Lung microvascular endothelial cell (primary cell): ENCODE measurements at places on chromosomes 12 and 14. TPM values are rescaled to one million over a fixed set of nuclear protein-coding genes. Genes with fewer than 3 reads are reported as not detected.

DNA sequence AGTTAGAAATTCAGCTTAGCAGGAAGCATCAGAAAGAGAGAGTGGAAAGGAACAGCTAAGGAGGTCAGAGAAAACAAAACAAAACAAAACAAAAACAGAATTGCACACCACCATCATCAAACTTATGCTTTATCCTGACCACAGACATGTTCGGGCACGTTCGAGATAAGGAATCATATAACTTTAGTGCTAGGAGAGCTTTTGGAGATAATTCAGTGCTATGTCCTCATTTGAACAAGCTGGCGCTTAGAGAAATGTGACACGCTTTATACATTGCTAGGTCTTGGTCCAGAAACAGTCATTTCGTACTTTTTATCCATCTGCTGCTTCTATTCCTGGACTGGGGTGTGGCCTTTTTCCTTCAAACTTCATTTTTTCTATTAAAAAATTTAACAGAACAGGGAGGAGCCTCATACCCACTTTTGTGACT is 213.1 kb downstream of the PTPRO start:
- no peak for DNase-seq

DNA sequence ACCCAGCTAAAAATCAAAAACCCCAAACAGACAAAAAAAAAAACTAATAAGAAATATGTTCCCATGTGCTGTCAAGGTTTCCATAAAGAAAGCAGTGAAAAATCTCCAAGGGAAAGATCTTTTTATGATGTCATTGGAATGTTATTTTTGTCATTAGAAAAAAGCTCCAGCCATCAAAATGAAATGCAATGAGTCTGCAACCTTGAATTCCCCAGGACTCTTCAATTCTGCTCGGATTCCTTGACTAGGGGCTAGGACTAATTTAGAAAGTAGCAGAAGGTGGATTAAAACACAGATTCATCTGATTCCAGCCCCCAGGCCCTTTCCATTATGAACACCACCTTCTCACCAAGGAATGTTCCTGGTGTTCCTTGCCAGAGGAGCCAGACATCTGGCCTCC is 6.0 kb upstream of the PCNX1 start:
- no peak for DNase-seq

- DNase-seq: no peak
Measured at GRCh38 chr12:120332041-120332440, 4.5 kb upstream of the PLA2G1B start.

DNA sequence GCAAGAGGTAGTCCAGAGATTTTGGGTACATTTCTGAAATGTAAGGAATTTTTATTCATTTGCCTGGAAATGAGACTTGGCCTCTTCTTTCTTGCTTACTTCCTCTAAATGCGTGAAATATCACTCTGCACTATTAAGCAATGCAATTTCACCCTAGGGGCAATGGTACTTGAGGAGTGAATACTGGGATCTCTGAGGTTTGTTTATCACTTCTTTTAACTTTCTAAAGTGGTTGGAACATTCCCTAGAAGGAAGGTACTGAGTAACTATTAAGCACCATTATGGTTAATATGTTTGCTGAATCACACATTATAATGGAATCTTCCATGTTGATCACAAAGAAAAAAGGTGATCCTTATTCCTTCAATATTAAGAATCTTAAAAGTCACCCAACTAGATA is 120.9 kb upstream of the CAND1 start:
- DNase-seq: no peak

DNA sequence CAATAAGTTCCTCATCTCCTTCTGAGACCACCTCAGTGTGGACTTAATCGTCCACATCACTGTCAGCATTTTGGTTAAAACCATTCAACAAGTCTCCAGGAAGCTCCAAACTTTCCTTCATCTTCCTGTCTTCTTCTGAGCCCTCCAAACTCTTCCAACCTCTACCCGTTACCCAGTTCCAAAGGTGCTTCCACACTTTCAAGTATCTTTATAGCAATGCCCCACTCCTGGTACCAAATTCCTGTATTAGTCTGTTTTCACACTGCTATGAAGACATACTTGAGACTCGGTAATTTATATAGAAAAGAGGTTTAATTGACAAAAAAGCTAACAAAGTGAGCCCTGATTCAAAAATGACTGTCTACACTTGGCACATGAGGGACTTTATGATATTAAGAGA is 22.8 kb downstream of the EMP1 start:
- no peak for DNase-seq

DNA sequence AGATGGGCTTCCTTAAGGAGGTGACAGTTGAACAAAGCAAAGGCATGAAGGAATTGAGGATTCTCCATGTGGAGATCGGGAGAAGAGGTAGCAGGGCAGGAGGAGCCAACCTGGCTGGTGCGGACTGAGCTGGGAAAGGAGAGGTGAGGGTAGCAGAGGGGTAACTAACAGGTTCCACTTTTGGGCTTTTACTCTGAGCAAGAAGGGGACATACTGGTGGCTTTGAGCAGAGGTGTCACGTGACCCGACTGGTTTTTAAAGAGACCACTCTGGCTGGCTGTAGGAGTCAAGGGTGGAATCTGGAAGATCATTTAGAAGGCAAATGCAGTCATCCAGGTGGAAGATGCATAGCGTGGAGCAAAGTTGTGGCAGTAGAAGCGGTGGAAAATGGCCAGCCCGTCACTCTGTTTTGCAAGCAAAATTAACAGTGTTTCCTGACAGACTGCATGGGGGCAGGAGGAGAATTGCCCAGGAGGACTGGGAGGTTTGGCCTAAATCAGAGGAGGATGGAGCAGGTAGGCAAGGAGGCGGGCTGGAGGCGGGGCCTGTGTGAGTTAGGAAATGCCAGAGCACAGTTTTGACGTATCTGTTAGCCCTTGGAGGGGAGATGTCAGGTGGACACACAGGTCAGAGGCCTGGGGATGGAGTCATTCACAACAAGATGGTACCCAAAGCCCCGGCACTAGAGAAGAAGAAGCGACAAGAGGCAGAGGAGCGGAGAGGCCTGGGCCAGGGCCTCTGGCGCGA is 156.3 kb upstream of the FKBP4 start:
- no peak for DNase-seq

- peak; percentile 42 for DNase-seq
Measured at GRCh38 chr12:49750027-49750995, 9.0 kb downstream of the TMBIM6 start.

DNA sequence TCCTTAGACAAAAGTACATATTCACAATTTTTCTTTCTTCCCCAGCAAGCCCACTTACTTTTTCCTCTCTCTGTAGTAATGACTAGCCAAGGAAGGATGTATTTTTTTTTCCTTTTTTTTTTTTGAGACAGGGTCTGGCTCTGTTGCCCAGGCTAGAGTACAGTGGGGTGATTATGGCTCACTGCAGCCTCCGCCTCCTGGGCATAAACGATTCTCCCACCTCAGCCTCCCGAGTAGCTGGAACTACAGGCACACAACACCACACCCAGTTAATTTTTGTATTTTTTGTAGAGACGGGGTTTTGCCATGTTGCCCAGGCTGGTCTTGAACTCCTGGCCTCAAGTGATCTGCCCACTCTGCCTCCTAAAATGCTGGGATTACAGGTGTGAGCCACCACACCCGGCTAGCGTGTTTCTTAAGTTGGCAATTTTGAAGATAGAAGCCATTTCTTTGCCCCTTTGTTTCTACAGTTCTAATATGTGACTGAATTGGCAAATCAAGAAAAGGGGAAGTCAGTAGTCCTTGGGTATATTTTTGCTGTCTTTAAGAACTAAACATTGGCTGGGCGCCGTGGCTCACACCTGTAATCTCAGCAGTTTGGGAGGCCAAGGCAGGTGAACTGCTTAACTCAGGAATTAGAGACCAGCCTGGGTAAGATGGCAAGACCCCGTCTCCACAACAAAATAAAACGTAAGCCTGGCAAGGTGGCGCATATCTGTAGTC is 3.2 kb upstream of the NACA start:
- DNase-seq: no peak

GRCh38 chr14:53620890-53621289 is 335.7 kb downstream of the BMP4 start:
- DNase-seq: no peak

DNA sequence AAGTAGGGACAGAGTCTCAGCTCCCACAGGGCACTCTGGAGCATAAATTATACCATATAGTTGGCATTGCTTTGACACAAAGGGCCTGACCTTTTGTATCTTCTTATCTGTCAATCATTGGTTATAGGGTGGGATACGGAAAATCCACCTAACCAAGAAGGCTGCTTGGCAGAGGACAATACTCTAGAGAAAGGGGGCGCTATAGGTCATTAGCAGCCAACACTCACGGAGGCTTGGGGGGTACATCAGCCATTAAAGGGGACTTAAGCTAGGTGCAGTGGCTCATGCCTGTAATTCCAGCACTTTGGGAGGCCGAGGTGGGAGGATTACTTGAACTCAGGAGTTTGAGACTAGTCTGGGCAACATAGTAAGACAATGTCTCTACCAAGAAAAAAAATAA is 22.9 kb downstream of the SPTSSA start:
- DNase-seq: no peak

GRCh38 chr14:76720382-76720813 is 40.9 kb upstream of the VASH1 start:
- peak; percentile 55 for DNase-seq

GRCh38 chr12:65891219-65891618 is 66.9 kb downstream of the HMGA2 start:
- peak; percentile 28 for DNase-seq

DNA sequence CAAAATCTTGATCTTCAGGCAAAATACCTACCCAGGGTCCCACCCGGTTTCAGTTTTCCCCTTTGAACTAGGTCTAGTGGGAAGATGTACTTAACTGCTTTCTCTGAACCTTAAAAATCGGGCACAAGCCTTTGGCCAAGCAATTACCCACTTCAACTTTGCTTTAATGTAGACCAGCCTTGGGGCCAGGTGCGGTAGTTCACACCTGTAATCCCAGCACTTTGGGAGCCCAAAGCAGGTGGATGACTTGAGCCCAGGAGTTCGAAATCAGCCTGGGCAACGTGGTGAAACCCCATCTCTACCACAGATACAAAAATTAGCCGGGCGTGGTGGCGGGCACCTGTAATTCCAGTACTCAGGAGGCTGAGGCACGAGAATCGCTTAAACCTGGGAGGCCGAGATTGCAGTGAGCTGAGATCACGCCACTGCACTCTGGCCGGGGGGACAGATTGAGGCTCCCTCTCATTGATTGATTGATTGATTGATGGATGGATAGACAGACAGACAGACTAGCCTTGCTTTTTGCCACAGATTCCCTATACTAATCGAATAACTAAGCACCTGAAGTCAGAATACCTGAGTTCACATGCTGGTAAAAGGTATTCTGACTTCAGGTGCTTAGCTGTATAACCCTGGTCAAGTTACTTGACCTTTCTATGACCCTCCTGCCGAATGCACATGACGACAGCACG is 1.9 kb downstream of the CLIP1 start:
- DNase-seq: no peak

DNA sequence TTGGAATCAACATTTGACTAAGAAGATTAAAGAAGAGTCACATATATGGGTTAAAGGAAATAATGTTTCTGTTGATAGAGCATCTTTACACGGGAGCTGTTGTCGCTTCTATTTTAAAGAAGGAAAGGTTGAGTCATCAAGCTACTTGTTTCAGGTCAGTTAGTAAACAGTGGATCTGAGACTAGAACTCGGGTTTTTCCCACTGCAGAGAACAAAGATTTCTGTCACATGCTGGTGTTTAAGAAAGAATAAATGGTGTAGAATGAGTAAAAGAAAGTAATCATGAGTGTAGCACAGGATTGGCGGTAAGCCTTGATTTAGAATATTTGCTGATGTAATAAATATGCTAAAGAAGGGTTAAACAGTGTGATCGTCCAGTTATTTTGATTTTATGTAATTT is 455.5 kb downstream of the AEBP2 start:
- DNase-seq: peak; percentile 52

DNA sequence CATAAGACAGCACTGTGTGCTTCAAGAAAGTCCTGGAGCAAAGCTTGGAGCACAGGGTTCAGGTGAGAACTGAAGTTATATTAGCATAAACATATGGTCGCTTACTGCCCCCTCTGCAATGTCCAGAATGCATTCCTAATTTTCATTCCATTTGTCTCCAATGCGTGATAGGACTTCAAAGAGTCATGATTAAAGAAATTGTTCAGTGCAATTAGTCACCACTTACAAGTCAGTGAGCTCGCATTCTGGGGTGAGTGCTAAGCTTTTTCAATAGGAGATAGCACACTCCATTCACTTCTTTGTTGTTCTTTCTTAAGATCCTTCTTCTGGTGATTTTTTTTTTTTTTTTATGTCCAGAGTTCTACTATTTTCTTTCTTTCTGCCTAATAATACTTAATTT is 398.4 kb downstream of the SYT1 start:
- DNase-seq: no peak

- DNase-seq: no peak
Measured at GRCh38 chr12:108119126-108119973, 9.7 kb upstream of the WSCD2 start.

DNA sequence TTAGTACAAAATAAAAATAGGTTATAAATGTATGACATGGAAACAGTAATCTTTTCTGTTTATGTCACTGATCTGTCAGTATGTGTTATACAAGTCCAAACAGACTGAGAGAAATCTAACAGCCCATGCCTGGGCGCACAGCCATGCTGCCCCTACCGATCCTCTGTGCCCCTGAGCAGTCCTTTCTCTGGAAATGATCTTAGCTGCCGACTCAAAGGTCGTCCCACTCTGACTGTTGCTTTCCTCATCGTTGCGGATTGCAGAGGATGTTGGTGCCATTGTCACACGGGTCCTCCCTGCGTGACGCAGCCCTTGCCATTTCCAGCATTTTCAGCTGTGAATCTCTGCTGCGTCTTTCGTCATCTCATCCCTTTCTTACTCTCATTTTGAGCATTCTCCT is 82.9 kb upstream of the DYNC1H1 start:
- DNase-seq: no peak

GRCh38 chr14:35346738-35347322 is 54.6 kb downstream of the PSMA6 start:
- no peak for DNase-seq

- no peak for DNase-seq
Measured at GRCh38 chr14:55062517-55063351, 11.3 kb downstream of the MAPK1IP1L start.

DNA sequence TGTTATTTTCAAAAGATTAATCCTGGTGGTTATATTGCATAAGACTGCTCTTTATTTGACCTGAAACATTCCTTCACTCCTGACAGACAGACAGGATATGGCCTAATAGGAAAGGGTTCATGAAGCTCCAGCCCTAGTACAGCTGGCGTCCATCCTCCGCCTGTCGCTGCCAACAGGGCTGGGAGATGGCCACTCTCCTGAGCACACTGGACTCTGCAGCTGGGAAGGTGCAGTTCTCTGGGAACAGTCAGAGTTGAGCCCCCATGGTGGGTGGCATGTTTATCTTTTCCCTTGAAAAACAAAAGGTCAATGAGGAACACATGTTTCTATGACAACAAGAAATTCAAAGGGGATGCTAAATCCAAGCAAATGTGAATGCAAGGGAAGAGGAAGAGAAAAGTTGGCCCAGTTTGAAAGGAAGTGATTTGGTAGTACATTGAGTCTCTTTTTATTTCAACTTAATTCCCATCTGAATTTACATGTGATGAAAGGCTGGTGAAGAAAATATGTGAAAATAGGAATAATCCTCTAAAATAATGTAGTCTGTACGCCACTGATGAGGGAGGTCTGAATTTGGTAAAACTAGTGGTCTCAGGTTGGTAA is 89.9 kb upstream of the DCN start:
- no peak for DNase-seq

SIX6 gene
- not detected in 2 replicates for total RNA-seq

CD27 gene
- not detected in 2 replicates for total RNA-seq

RPL10L gene
- total RNA-seq: not detected in 2 replicates

MARK3 gene
- total RNA-seq: 37.3 and 49.4 TPM in 2 replicates

IFNG-AS1 gene
- not detected in 2 replicates for total RNA-seq

PPP2R5C gene
- total RNA-seq: 59.7 and 65.9 TPM in 2 replicates

PPP4R4 gene
- under 0.01 TPM in 1 of 2 replicates, not detected in the other for total RNA-seq

KRT83 gene
- total RNA-seq: not detected in 2 replicates

CELA1 gene
- total RNA-seq: not detected in 2 replicates

C3AR1 gene
- 0.22 TPM in 1 of 2 replicates, not detected in the other for total RNA-seq

MMP14 gene
- 43.3 and 80.2 TPM in 2 replicates for total RNA-seq

CLEC9A gene
- not detected in 2 replicates for total RNA-seq
